ENCODE measurements at places on chromosomes 16 and 17.

DNA sequence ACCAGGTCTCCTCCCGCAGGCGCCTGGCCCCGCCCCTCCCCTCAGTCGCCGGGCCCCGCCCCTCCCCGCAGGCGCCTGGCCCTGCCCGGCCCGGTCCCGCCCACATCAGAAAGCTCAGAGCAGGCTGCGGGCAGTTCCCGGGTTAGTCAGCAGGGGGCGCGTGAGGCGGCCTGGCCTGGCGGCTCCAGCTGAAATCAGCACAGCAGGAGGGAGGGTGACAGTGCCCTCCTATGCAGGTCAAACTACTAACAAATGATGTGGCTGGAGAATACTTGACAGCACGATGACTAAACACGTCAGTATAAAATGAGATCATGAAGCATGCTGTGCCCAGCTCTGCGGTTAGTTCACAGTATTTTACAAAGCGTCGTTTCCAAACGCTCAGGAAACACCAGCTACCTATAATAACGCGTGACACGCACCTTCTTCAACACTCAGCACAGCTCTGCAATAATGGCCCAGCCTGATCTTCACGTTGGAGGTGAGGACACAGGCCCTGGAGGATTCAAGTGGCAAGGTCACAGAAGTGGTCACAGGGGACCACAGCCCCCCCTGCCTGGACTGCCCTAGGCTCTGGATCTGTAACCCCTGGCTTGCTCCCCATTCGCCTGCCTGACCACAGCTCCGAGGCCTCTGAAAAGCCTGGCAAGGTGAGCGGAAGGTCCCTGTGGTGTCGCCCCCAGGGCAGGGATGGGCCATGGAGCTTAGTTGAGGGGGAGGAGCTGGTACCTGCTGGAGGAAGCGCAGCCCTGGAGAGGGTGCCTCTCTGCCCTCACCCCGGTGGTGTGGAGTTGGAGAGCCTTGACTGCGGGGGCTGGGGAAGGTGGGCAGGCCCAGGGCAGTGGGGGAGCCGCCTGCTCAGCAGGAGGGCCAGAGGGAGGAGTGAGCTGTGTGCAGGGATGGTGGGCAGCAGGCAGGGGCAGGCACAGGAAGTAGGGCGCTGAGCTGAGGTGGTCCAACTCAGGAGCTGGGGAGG, 81.2 kb downstream of the KCNJ12 start:
- DNase-seq = peak; percentile 88

DNA sequence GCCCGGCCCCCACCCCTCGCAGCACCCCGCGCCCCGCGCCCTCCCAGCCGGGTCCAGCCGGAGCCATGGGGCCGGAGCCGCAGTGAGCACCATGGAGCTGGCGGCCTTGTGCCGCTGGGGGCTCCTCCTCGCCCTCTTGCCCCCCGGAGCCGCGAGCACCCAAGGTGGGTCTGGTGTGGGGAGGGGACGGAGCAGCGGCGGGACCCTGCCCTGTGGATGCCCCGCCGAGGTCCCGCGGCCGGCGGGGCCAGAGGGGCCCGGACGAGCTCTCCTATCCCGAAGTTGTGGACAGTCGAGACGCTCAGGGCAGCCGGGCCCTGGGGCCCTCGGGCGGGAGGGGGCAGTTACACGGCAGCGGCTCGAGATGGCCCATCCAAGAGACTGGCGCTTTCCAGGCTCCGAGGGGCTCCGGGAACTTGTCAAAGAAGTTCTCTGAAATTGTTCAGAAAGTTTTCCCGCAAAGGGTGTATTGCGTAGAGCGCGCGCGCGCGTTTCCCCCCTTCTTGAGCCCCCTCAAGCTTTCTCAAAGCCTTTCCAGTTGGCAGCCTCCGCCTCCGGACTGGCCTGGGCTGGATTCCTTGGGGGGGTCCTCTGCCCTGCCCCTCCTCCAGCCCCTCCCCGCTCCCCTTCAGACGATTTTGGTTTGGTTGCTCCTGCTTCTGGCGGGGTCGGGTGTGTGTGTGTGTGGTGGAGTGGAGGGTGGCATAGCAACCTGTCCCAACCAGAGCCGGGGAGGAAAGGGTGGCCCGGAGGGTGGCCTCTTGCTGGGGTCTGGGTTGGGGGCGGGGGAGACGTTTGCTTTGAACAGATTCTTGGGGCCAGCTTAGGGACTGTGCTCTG, 504 bp downstream of the ERBB2 start:
- no peak for DNase-seq

DNA sequence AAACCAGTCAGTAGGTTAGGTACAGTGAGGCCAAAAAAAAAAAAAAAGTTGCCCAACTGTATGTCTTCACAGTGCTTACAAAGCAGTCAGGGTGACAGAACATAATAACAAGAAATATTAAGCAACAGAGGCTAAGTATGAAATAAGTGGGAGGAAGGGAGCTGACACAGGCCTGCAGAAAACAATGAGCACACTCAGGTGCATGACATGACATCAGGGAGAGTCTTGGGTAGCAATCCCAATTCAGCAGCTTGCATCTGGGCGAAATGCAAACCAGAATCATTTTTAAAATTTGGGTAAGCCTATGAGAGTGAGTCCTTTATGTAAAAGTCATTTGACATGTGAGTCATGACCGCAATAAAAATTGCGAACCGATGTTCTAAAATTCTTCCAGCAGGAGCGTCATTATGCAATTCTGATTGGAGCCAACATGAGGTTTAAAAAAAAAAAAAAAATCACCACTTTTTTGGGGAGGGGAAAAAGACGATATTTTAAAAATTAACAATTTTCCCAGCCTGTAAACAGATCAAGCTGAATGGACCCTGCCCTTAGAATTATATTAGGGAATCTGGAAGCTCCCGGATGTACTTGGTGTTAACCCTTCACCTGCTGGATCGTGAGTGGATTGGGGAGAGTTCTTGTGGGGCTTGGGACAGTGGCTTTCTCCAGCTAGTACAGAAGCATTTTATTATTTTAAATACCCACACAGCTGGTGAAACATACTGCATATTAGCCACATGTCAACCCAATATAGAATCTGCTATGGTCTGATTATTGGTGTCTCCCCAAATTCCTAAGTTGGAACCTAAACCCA, 127.9 kb downstream of the NPIPB5 start:
- DNase-seq = no peak

DNA sequence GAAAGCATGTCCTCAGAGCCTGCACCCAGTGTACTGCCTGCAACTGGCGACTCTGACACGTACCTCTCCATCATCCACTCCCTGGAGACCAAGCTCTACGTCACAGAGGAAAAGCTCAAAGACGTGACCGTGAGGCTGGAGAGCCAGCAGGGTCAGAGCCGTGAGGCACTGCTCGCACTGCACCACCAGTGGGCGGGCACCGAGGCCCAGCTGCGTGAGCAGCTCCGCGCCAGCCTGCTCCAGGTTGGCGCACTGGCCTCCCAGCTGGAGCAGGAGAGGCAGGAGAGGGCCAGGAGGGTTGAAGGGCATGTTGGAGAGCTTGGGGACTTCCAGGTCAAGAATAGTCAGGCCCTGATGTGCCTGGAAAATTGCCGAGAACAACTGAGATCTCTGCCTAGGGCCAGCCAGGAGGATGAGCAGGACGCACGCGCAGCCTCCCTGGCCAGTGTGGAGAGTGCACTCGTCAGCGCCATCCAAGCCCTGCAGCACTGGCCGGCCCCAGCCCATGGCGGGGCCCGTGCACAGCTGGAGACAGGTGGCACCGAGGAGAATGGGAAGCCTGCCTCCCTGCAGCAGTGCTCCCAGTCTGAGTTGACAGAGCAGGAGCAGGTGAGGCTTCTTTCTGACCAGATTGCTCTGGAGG, 40.3 kb downstream of the PLD6 start:
- DNase-seq = no peak

DNA sequence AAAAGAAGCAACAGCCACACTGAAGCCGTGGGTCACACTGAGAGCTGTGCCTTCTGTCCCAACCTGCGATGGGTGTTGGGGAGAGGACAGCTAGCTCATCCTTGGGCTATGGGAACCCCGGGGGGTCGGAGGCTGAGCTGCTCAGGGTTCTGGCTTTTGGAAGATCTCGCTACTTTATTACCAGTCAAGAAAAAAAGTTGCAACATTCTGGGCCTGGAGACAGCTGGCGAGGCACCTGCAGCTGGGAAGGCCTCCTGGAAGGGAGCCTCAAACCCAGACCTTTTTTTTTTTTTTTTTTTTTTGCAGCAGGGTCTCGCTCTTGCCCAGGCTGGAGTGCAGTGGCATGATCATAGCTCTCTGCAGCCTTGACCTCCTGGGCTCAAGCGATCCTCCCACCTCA, 24.9 kb downstream of the TPSD1 start:
- no peak for DNase-seq

- no peak for DNase-seq
Measured at GRCh38 chr16:83393196-83393981, 414.4 kb upstream of the HSBP1 start.

- DNase-seq = no peak
Measured at GRCh38 chr17:40813804-40814203, 8.6 kb downstream of the KRT10 start.

DNA sequence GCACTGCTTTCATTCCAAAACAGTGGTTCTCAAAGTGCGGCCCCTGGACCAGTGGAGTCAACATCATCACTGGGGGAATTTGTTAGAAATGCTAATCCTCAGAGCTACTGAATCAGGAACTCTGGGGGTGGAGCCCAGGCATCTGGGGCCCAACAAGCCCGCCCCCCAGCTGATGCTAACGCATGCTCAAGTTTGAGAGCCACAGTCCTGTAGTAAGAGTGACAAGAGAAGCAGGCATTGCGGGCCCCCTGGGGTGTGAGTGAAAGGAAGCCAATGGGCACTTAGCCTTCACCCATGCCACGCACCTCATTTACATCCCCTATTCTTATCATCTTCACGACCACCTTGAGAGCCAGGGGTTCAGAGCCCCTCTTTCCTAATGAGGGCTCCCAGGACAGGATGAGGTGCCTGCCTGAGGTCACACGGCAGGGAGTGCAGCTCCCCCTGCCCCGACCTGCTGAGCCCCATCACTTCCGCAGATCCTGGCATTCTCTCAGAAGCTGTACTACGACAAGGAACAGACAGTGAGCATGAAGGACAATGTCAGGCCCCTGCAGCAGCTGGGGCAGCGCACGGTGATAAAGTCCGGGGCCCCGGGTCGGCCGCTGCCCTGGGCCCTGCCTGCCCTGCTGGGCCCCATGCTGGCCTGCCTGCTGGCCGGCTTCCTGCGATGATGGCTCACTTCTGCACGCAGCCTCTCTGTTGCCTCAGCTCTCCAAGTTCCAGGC, 9.1 kb downstream of the CA4 start:
- DNase-seq = no peak

- no peak for DNase-seq
Measured at GRCh38 chr16:22810226-22810625, 3.7 kb upstream of the HS3ST2 start.

GRCh38 chr17:13561606-13562270, 40.0 kb downstream of the HS3ST3A1 start:
- no peak for DNase-seq

DNA sequence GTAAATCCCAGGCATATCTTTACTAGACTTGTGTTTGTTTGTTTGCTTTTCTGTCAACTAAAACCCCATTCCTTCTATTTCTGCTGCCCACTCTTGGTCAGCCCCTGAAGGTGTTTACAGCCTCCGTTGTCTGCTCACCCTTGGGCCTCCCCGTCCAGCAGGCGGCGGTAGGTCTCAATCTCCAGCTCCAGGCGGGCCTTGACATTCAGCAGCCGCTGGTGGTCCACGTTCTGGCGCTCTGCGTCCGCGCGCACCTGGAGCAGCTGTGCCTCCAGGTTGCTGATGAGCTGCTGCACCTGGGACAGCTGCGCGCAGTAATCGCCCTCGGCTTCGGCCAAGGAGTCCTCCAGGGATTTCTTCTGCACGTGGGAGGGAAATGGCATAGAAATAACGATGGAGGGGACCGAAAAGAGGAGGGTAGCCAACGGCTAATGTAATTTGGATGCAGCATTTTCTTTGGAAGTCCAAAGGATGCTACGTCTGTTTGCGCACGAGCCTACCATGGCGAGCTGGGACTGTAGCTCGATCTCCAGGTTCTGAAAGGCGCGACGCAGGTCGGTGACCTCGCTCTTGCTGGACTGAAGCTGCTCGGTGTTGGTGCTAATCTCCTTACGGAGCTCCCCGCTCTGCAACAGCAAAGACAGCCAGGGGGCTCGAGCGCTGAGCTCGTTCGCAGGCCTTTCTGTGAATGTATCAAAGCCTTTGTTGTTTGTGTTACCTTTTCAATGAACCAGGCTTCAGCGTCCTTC, 3.9 kb downstream of the KRT12 start:
- no peak for DNase-seq

GRCh38 chr17:78673395-78673794, 96.2 kb upstream of the DNAH17 start:
- DNase-seq = no peak

- DNase-seq = peak; percentile 91
Measured at GRCh38 chr17:50345432-50346312, at the start of gene XYLT2. Gene XYLT2 (plus strand): TSS chr17:50346126. CDS start chr17:50346141, 15 bp downstream.

- DNase-seq = no peak
Measured at GRCh38 chr17:46929413-46929812, 6.5 kb downstream of the GOSR2 start.

- DNase-seq = no peak
Measured at GRCh38 chr16:66652661-66653360, 43.7 kb downstream of the CMTM4 start.

GRCh38 chr17:72479113-72479512, 358.3 kb downstream of the SOX9 start:
- DNase-seq = no peak

- DNase-seq = no peak
Measured at GRCh38 chr17:67216578-67217320, 28.2 kb downstream of the HELZ start.

GRCh38 chr17:61388561-61389356, 10.9 kb upstream of the TBX2 start:
- DNase-seq = no peak

- DNase-seq = no peak
Measured at GRCh38 chr17:5122586-5123342, 6.9 kb downstream of the USP6 start.
